ENCODE measurements at places on chromosomes 11 and 22.

DNA sequence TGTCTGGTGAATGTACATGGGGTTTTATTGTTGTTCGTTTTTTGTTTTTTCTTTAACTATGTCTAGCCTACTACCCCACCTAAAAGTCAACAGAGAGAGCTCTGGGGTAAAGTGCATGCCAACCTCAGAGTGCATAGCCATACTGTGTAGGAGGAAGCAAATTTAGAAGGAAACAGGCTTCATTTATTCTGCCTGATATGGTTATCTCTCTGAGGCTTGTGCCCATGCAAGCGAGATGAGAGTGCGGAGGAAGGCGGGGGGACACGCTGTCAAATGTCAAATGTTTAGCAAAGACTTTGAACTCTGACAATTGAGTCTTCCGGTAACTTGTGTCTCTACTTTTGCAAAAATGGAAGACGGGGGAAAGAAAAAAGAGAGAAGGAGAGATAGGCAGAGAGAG lies 295.5 kb downstream of the ETS1 start:
- no peak for DNase-seq

GRCh38 chr11:44424841-44425240 lies 114.9 kb upstream of the ALX4 start:
- DNase-seq = no peak

DNA sequence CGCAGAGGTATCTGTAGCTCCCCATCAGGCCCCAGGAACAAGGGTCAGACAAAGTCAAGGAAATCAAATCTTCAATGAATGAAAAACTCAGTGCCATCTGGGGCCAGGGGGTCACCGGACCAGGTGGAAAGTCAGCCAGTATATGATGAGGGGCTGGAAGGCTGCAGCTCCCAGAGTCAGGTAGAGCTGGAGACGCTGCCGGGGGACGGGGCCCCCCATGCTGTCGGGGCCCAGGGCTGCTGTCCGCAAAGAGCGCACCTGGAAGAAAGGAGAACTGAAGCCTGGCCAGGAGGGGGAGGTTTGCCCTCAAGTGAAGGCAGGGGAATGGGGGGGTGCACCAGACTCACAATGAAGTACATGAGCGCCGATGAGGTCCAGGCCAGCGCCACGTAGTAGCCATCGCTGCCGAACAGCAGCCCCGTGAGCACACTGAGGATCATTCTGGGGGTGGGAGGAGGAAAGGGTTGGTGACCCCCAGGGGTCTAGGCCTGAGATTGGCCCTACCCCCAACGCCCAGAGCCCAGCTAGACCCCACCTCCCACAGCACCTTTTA lies 4.3 kb downstream of the YIF1A start:
- no peak for DNase-seq

- no peak for DNase-seq
These were observed 147.4 kb upstream of the TEAD1 start for GRCh38 chr11:12526789-12527188.

GRCh38 chr11:122186439-122187080 lies 70.5 kb upstream of the BLID start:
- DNase-seq = no peak

GRCh38 chr11:72697814-72698213 lies 23.6 kb upstream of the PDE2A start:
- no peak for DNase-seq

DNA sequence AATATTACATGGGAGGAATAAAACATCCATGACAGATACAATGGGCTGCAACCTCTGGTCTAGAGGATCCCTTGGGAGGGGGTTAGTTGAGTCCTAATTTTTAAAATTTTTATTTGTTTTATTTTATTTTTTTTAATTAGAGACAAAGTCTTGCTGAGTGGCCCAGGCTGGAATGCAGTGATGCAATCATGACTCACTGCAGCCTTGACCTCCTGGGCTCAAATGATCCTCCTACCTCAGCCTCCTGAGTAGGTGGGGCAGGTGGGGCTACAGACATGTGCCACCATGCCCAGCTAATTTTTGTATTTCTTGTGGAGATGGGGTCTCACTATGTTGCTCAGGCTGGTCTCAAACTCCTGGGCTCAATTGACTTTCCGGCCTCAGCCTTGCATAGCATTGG lies 43.1 kb downstream of the FDX1 start:
- DNase-seq = no peak

DNA sequence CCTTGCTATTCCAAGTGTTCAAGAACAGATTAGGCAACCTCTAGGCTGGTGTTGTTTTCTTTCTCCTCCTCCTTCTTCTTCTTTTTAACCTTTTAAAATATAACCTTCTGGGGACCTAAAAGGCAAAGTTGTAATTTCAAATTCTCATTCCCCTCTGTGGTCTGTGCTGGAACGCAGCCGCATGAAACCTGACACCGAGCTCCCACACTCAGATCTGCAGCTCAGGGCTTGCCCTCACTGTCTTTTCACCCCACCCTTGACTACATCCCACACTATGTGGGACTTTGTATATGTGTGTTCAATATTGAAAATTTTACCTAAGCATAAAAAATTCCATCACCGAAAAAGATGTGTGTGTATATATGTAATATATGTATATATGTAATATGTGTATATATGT lies 62.0 kb upstream of the ARHGAP42 start:
- no peak for DNase-seq

DNA sequence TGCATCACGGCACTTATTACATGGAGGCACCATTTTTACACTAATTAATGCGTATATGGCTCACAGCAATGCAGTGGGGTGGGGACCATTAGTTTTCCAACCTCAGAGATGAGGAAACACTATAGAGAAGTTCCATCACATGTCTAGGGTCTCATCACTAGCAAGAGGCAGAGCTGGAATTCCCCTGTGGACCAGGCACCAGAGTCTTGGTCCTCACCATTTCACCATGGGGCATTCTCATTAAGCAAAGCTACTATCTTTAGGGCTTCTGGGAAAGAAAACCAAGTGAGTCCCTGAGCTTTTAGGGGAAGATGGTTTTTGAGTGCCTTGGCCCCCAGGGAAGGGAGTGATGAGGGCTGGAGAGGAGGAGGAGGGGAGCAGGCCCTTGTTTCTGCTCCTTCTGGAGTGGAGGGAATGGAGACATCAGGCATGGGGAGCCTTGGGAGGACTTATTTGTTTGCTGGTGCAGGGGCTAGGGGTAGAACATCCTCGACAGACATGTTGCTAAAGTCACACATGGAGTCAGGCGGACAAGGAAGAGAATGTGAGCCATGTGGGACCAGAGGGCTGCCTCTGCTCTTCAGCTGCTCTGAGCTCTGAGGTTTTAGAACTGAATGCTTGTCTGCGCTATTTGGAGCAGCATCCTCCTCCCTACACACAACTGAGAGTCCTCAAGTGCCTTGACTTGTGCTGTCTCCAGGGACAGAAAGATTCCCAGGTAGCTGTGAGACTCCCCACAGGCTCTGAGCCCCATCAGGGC lies 40.3 kb upstream of the ZBED5 start:
- no peak for DNase-seq

- no peak for DNase-seq
These were observed 1.0 kb downstream of the SYCE3 start for GRCh38 chr22:50561401-50562358.

DNA sequence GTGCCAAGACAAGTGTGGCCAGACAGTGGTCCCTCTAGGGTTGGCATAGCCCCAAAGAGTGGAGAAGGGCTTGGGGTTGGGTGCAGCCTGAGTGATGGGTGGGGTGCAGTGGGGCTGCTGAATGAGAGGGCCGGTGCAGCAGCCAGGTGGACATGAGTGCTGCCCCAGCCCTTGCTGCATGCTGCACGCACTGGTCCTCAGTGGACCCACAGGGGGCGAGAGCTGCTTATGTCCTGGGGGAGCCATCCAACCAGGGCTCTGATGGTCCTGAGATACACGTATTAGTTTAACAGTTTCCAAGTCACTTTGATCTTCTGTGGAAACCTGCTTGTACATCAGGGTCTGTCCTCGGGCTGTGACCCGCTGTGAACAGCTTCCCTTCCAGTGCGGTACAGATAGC lies 23.9 kb upstream of the ACR start:
- DNase-seq = no peak

DNA sequence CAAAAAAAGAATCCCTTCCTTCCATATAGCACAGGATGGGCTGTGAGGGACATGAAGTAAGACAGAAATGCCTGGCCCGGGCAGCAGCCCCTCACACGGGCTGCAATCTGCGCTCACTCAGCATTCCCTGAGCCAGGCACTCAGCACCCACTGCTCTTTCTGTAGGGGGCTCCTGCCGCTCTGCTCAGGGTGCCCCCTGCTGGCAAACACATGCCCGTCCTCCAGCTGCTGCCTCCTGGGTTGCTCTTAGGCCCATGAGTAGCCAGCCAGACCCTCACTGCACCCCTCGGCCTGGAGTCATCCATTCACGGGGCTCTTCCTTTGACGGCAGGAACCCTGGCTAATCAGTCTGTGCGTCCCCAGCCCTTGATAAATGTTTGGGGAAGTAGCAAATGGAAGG lies 6.9 kb downstream of the MCAT start:
- no peak for DNase-seq

DNA sequence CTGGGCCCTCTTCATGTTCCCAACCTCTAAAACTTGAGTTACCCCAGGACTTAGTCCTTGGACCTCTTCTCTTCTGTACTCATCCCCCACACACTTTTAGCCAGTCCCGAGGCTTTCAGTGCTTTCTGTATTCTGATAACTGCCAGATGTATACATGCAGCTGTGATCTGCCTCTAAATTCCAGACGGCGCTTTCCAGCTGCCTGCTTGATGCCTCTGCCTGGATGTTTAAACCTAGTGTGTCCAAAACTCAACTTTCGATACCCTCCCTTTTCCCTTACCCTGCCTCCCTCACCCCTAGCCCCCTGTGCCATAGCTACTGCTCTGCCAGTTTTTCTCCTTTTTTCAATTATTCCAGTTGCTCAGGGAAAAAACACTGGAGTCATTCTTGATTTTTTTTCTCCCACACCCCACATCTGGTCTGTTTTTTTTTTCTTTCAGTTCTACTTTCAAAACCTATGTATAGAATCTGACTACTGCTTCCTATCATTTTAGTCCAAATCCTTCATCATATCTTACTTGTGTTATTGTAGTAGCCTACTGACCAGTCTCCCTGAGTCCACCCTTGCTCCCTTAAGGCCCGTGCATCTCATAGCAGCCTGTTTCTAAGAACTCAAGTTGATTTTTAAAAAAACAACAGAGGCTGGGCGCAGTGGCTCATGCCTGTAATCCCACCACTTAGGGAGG lies 32.9 kb upstream of the TECTA start:
- DNase-seq = no peak

DNA sequence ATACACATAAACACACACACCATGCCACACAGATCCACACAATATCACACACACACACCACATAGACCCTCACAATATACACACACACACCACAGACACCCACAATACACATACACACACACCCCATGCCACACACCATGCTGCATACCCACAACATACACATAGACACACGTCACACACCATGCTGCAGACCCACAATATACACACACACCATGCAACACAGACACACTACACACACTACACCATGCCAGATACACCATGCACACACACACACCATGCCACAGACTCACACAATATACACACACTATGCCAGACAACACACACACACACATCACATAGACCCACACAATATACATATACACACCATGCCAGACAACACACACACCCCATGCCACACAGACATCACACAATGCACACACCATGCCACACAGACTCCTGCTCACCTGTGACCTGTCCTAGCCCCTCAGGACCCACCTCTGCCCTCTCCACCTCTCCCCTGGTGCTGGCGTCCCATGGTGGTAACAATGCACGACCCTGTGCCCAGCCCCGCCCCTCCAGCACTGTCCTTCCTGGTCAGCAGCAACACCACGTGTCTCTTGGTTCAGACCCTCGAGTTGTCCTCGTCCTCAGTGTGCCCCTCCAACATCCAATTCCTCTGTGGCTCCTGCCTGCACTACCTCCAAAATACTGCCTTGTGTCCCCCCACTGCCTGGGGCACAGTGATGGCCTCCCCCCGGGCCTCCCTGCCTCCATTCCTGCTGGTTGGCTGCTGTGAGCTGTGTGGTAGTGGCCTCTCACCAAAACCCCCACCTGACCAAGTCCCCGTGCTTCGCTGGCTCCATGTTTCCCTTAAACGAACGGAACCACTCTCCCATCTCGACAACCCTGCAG lies 23.7 kb upstream of the RFPL3 start:
- DNase-seq = no peak

DNA sequence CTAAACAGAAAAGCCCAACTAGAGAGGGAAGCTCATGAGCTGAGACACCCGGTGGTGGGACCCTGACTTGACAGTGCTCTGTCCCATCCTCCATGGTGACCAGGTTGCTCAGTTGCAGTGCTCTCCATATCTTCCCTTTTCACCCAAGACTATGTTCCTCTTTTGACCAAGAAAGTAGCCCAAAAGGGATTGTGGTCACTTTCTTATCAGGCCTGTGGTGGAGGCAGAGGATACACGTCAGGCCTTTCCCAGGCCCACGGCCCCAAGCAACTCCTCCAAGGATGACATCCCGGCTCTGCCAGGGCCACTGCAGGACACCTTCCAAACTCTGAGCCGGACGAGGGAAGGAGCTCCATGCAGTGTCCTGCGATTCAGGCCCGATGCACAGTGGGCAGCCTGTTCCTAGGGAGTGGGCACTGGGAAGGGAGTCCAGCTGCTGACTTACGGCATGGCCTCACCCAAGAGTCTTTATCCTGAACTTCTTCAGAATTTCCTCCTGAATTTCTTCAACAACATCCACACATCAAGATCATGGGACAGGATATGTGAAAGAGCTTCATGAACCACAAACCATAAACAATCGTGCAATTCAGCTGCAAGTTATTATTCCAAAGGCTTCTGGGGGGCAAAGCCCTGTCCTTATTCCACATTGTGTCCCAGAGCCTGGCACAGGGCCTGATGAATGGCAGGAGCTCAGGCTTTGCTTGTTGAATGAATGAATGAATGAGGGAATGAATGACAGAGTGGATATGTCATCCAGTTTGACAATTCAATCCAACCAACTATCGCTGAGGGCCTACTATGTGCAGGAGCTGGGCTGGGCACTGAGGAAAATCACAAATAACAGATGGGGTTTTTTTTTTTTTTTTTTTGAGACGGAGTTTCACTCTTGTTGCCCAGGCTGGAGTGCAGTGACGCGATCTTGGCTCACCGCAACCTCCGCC lies 36.0 kb upstream of the MYH9 start:
- DNase-seq = no peak

- no peak for DNase-seq
These were observed 16.7 kb upstream of the ZC3H12C start for GRCh38 chr11:110076371-110076965.

GRCh38 chr11:16997624-16998023 lies 16.6 kb downstream of the PLEKHA7 start:
- no peak for DNase-seq

- no peak for DNase-seq
These were observed 6.4 kb upstream of the CCDC88B start for GRCh38 chr11:64333556-64333955.

DNA sequence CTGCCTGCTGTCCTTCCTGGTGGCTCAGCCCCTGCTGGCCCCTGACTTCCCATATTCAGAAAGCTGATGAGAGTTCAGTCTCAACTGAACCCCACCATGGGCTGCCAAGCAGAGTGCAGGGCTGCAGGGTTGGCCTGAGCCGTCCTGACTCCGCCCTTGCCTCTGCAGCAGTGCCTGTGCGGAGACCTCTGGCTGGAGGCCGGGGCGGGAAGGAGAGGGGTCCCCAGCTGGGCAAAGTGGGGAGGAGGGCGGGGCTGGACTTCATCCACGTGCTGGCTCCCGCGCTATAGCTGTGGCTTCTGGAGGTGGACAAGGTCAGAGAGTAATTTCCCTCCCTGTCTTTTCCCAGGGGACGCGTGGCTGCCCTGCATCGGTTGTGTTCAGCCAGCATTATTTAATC lies 13.6 kb downstream of the GLB1L3 start:
- DNase-seq = no peak
